Stimulated activated CD8-positive, alpha-beta memory T cell treated with anti-CD3 and anti-CD28 coated beads, Interleukin-7, amount 100 ng/mL, for 48 hours (primary cell): ENCODE measurements at places on chromosomes 6 and 20.

DNA sequence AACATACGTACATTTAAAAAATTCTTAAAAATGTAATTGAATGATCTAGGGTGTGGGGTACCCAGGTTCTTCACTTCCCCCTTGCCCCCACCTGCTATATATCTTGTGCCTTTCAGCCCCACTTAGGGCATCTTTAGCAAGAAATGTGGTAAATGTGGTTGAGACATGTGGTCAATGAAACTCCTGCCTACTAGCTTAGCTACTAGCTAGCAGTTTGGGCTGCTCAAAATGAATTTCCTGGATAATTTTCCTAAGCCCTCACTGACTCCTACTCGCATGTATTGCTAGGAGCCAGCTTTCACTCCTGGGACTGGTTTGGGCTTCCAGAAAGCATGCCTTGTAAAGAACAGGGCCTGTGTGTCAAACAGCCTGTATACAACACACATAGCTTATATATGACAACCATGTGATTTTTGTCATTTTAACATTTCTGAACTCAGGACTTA lies 257.3 kb downstream of the ATXN1 start:
- no peak for DNase-seq

DNA sequence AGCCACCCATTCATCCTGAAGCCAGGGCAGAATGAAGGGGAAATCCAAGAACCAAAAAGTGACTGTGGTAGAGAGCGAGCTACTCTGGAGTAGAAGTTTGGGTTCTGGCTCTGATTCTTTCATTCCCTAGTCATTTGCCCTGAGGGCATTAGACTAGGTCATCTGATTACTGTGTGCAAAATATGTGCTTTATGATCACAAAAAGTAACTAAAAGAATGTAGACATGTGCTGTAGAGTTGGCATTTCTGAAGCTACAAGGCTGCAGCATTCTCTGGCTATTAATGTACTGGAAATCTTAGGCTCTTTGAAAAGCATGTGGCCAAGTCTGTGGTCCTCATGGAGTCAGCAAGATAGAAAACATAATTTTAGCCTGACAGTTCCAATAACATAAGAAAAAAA lies 94.2 kb downstream of the TBC1D7 start:
- no peak for DNase-seq

DNA sequence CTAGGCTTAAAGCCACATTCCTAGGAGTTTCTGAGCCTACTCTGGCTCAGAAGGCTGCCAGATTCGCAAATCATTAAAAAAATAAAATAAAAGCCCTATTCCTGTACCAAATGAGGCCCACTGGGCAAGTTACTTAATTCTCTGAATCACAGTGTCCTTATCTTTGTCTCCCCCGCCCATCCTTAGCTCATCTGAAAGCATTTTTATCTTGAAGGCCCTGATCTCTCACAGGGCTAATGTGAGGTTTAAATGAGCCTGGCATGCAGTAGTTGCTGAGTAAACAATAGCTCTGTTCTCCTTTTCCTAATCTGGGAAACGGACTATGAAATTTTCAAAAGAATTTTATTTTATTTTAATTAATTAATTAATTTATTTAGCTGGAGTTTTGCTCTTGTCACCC lies 2.1 kb upstream of the ZBTB12 start:
- no peak for DNase-seq

DNA sequence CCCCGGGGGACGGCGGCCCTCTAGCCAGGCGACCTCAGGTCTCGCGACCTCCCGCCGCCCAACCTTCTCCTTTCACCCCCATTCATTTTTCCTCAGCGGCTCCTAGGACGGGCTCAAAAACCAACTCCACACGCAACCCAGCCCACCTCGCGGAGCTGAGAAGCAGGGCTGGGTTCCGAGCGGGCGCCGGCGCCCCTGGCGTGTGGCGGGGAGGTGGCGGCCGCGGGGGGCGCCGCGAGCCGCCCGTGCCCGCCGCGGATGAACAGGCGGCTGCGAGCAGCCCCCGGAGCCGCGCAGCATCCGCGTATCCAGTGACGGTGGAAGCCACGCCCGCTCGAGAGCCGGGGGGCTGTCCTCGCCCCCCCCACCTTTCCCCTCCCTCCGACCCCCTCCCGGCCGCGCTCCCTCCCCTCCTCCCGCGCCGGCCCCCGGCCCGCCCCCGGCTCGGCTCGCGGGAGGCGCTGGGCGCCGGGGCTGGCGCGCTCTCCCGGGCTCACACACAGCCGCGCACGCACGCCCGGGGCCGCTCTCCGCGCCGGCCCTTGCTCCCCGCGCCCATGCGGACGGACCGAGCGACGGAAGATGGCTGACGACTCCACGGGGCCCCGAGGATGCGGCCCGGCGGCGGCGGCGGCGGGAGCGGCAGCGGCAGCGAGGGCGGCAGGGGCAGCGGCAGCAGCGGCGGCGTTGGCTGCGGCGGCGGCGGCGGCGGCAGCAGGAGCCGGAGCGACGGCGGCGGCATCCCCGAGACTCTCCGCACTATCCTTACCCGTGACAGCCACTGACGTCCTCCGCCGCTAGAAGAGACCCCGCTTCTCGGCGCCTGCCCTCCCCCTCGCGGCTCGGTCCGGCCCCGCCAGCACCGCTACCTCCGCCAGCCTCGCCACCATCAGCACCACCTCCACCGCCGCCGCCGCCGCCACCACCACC lies at the start of gene SOBP:
Gene SOBP (plus strand): TSS at position 482 of the 930 bp plus-strand sequence. CDS start 500 bp downstream, outside the sequence.
- DNase-seq: no peak

GRCh38 chr6:155187106-155187505 lies 76.7 kb upstream of the CLDN20 start:
- DNase-seq: no peak

GRCh38 chr20:54078296-54078984 lies 8.0 kb upstream of the BCAS1 start:
- DNase-seq: no peak

- DNase-seq: no peak
Observed at GRCh38 chr20:9510911-9511310, 3.5 kb upstream of the LAMP5 start.

DNA sequence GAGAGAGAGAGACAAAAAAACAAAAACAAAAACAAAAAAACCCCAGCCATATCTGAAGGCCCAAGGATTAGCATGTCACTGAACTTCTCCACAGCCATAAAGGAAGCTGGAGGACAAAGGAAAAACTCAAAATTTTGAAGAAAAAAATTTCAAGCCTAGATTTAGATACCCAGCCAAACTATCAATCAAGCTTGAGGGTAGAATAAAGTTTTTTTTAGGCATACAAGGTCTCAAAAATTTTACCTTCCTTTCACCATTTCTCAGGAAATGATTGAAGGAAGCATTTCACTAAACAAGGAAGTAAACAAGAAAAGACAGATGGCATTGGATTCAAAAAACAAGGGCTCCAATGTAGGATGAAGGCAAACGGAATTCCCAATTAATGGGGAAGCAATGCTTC lies 52.1 kb downstream of the KCNK5 start:
- DNase-seq: no peak

DNA sequence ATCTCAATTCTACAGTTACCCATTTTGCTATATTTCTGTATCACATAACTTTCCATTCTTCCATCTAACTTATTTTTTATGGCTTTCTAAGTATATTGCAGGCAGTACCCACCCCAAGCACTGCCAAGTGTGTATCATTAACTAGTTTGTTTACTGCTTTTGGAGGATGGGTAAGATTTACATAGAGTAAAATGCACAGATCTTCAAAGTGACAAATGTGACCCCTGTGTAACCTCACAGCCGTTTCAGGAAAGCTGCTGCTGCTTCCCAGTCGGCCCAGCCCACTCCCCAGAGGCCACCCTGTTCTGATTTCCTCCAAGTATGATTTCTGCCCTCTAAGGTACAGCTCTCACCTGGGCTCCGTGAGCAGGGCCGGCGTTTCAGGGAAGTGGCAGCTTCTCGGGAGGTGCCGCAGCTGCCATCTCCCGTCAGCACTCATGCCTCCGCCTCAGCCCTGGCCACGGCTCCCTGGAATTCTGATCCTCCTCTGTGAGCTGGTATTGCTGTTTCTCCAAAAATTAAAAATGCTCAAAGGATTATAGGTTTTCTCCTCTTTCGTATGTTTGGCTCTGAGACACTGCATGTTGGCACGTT lies 15.0 kb upstream of the MAP1LC3A start:
- DNase-seq: no peak

- no peak for DNase-seq
Observed at GRCh38 chr6:10569392-10570127, 48.4 kb downstream of the GCNT2 start.

DNA sequence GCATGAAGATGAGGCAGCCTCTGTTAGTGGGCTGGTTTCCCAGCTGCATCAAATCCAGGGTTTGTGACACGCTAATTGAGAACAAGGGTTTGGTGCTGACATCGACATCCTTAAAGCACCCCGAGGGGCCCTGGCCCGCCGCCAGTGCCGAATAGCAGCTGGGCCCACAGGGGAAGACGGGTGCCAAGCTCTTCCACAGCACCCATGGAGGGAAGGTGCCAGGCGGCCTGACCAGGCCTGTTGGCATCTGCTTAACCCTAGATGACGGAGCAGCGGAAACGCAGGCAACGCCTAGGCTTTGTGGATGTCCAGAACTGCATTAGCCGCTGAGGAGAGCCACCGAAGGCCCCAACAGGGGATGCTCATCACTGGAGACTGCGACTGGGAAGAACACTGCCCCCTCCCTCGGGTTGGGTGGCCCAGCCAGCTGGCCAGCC lies 16.0 kb downstream of the UQCC2 start:
- DNase-seq: no peak

- DNase-seq: no peak
Observed at GRCh38 chr6:1580109-1580508, 29.6 kb upstream of the FOXC1 start.
